IPS DF 6.9 (cell line): ENCODE measurements at places on chromosomes 1 and 21.
A peak's percentile ranks its signal among the peaks of the same experiment; 100 is the strongest.

- no peak for DNase-seq
Observed at GRCh38 chr1:157289424-157290105, 151.4 kb upstream of the ETV3 start.

GRCh38 chr1:115183158-115183557 lies 93.9 kb upstream of the TSPAN2 start:
- peak; percentile 16 for DNase-seq

DNA sequence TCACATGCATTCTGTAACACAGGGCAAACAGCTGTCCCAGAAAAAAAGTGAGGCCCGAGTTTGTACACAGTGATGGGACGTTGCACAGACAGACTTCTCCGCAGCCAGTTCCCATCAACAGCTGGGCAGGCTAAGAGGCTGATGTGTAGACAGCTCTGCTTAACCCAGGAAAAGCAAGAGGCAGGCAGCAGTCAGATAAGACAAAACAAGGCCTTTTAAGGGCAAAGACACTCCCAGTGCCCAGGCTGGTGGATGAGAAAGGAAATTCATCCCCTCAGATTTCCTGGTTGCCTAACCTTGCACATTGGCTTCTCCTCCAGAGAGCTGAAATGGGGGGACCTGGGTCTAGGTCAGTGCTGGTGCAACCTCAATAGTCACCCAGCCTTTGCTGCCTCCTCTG lies 17.2 kb upstream of the PHLDA3 start:
- no peak for DNase-seq

DNA sequence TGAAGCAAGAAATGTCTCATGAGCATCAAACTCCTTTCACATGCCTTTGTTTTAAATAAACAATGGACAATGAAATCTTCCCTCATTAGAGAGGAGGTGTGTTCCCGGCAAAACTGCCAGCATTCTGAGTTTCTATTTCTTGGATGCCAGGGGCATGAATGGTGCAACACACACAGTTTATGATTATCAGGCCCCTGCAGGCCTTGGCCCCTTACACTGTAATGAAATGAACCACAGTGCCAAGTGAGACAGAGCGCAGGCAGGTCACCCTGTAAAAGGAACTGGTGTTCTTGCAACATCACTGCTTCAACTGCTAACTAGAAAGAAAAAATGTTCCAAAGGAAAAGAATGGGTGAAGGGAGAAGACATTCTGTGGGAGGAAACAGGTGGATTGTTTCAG lies 3.8 kb upstream of the PIGC start:
- no peak for DNase-seq

DNA sequence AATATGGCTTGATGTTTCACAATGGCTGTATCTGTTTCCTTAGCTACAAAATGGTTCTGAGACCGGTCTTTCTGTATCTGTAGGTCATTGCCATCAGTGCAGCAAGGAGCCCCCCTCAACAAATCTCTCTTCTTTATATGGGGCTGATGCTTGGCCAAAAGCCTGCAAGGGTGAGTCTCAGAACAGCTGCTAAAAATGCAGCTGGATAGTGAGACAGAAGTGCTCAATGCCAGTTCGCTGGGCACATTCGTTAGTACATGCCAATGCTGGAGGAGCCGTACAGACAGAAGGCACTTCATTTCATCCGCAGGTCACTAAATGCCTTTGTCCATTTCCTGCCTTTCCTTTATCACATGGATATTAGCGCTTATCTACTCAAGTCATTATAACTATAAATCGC lies 67.3 kb downstream of the RUNX1 start:
- no peak for DNase-seq

DNA sequence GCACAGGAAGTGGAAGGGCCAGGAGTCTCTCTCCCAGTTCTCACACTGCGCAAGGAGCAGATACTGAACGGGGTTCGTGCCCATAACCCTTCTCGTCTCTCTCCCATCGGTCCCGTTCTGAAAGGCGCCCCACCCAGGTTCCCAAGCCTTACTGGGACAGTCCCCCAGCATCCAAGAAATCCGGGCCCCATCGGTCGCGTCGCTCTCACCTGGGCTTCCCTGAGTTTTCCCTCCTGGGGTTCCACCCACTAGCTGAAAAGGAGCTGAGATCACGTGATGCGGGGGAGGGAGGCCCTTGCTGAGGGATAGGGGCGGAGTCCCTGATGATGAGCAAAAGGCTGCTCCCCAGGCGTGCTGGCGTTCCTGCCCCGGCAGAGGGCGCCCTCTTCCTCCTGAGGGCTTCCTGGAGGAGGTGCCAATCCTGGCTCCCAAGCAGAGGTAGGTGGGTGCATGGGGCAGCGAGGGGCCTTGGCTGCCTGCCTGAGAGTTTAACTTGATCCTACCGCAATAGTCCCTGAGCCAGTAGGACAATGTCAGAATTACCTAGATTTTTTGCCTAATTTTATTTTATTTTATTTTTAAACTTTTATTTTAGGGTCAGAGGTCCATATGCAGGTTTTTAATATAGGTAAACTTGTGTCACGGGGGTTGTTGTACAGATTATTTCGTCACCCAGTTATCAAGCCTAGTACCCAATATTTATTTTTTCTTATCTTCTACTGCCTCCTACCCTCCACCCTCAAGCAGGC lies at the start of gene SPOCD1:
Gene SPOCD1, minus strand, starts transcription at position 271 of the 749 bp plus-strand sequence. CDS start 689 bp downstream, outside the sequence.
- peak; percentile 87 for DNase-seq

- no peak for DNase-seq
Observed at GRCh38 chr1:3348196-3348865, 106.1 kb upstream of the ARHGEF16 start.

GRCh38 chr1:23290836-23291565 lies 53.1 kb downstream of the HNRNPR start:
- no peak for DNase-seq

- no peak for DNase-seq
Observed at GRCh38 chr1:46592823-46593222, 11.2 kb downstream of the MKNK1 start.

DNA sequence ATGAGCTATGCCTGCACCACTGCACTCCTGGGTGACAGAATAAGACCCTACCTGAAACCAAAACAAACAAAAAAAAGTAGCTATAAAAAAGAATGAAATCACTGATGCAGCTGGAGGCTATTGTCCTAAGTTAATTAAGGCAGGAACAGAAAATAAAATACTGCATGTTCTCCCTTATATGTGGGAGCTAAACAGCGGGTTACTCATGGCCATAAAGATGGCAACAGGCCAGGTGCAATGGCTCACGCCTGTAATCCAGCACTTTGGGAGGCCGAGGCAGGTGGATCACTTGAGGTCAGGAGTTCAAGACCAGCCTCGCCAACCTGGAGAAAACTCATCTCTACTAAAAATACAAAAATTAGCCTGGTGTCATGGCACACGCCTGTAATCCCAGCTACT lies 152.7 kb downstream of the PIK3R3 start:
- no peak for DNase-seq

- no peak for DNase-seq
Observed at GRCh38 chr21:41887667-41888066, 8.5 kb upstream of the PRDM15 start.

GRCh38 chr1:45470306-45470798 lies 20.6 kb downstream of the TESK2 start:
- DNase-seq: no peak

DNA sequence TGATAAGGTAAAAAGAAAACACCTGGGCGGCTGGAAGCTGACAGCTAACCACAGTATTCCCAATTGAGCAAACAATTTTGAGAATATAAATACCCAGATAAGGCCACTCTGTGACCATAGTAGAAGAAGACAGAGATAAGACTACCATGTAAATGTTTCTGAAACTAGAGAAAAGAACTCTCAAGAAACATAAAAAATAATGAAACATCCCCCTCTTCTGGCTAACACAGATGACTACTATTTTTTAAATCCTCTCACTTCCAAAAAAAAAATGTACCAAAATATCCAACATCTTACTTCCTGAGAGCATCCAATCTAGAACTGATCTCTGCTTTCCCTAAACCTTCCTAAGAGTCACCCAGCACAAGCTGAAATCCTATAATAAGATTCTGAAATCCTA lies 125.9 kb downstream of the HFM1 start:
- DNase-seq: no peak

GRCh38 chr1:6331543-6332273 lies 61.9 kb downstream of the ACOT7 start:
- no peak for DNase-seq

DNA sequence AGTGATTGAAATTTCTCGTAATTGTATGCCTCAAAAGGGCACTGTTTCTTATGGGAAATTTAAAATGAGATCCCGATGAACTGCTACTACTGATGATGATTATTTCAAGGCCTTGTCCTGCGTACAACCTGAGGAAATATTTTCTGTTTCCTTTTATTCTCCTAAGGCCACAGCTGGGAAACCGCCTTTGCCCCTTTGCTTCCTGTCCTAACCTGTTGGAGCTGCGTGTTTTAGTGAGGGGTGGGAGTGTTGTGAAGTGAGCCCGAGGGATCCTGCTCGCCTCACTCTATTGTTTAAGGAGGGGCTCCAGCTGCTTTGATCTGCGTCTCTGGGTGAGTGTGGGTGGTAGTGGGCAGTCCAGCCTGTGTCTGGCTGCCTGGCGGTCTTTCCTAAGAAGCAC lies 14.4 kb downstream of the LAMC2 start:
- no peak for DNase-seq

GRCh38 chr1:19425646-19426239 lies 59.6 kb downstream of the CAPZB start:
- no peak for DNase-seq

DNA sequence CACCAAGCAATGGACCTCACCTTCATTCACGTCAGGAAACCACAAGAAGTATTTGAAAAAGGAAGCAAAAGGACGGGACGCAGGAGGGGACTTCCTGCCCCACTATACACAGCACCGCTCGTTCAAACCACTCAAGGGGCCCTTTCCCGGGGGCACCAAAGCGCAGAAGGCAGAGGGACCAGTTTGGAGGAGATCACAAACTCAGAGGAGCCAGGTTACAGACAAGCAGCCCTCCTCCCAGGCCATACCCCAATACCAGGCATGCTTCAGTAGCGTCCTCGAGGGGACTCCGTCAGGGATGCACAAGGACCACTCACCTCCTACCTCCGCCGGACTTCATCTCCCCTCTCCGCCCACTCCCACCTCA lies 685 bp downstream of the CRTC2 start:
- no peak for DNase-seq

GRCh38 chr1:10196976-10197375 lies 13.4 kb upstream of the KIF1B start:
- DNase-seq: no peak

DNA sequence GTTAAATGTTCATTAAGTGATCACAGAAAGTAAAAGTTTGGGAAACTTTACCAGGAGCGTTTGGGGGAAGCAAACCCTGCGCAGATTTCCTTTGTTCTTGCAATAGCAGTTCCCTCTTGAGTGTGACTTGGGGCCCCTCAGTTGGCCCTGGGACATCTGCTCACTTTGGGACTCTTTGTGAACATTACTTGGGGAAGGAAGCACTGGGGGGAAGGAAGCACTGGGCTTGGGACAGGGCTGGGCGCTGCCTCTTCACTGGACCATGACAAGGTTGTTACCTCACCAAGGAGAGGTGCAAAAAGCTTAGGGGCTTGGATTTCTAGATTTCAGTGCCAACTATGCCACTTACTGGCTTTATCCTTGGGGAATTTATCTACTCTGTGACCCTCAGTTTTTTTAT lies 63.5 kb downstream of the ETS2 start:
- no peak for DNase-seq

- DNase-seq: no peak
Observed at GRCh38 chr1:192929597-192929996, 120.8 kb downstream of the RGS2 start.

DNA sequence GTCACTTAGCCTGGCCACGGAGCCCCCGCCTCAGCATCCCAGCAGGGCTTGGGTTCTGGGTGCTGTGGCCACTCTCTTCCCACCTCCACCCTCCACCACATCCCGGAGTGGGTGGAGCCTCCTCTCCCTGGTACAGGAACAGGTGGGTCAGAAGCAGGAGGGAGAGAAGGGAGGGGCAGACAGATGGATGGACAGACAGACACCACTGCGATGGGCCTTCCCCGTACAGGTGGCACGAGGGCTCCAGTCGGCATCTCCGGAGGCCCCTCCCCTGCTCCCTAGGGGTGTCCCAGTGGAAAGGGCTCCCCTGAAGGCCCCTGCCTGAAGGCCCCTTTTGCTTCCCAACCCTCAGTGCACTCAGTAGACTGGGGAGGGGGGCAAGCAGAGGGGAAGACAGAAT lies 96.9 kb upstream of the TARDBP start:
- DNase-seq: no peak

- DNase-seq: no peak
Observed at GRCh38 chr1:198123133-198123532, 33.7 kb upstream of the NEK7 start.

- no peak for DNase-seq
Observed at GRCh38 chr1:212110617-212111016, 75.1 kb downstream of the DTL start.

DNA sequence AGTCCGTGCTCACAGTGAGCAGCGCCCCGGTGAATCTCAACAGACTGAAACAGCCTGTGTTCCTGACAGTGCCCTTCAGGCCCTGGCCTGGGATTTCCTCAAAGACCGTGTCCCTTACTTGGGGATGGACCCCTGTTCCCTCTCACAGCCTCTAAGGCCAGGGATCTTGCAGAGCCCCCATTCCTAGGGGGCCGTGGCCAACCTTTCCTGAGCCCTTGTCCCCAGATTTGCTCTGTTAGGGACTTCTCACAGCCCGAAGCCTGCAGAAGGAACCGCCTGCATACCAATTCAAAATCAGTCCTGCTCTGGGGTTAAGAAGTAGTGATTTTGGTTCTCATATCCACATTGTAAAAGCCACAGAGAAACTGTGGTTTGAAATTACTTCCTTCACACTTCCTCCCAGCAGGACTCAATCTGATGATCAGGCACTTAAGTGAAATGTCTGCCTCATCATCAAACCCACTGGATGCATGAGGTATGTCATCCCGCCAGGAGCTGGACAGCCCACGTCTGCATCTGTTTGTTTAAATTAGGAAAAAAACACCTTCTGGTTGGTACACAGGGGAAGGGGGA lies 14.9 kb downstream of the ABCA4 start:
- DNase-seq: no peak

DNA sequence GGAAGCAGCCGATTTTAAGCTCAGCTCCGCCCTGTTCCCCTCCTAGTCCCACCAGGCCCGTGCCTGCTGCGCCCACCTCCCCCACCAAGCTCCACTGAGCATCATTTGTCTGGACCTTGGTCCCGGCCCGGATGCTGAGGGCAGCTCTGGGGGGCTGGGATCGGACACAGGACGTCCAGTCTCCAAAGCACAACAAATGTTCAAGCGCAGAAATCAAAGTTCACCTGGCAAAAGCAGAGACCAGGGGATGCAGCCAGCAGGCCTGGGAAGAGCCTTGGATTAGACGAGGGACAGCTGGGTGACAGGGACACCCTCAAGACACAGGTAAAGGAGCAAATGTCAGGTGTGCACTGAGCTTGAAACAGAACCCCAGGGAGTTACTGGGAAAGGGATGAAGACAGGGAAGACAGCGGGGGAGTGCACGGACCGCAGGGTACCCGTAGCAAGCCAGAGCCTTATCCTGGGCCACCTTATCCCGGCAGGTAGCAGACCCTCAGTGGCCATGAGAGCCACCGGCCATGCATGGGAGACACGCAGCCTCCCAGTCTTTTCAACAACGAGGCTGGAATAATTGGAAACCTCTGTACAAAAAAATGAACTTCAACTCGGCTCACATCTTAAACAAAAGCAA lies 22.2 kb upstream of the TMEM52 start:
- DNase-seq: no peak
